Fibroblast of villous mesenchyme (primary cell): ENCODE measurements at places on chromosomes 11 and 22. TPM values are rescaled to one million over a fixed set of nuclear protein-coding genes. Genes with fewer than 3 reads are reported as not detected.

GRCh38 chr11:3133261-3134217 lies 31.6 kb downstream of the OSBPL5 start:
- DNase-seq, result no peak

DNA sequence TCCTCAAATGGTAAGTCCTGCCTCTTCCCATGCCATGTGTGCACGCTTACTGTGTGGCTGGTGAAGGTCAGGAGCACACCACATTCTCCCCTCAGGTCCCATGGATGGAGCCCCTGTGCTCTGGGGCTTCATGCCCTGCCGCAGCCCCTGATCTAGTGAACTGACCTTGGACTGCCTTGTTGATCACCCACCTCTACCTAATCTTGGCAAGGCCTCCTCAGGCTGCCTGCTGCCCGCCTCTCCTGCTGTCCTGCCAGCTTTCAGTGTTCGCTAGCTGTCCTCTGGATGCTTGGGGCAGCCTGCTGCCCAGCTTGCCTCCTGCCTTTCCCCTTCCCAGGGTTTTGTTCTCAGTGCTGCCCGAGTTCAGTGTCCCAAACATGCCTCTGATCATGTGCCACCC lies 38.1 kb downstream of the CABIN1 start:
- no peak for DNase-seq

DNA sequence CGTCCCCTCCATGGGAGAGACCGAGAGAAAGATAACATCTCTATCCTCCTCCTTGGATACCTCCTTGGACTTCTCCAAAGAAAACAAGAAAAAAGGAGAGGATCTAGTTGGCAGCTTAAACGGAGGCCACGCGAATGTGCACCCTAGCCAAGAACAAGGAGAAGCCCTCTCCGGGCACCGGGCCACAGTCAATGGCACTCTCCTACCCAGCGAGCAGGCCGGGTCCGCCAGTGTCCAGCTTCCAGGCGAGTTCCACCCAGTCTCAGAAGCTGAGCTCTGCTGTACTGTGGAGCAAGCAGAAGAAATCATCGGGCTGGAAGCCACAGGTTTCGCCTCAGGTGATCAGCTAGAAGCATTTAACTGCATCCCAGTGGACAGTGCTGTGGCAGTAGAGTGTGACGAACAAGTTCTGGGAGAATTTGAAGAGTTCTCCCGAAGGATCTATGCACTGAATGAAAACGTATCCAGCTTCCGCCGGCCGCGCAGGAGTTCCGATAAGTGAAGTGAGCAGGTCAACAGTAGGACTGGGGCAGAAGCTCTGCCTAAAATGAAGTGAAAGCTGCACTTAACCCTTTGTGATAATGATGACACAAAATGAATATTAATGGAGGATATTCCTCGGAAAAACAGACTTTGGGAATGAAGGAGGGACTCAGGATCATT lies 65.3 kb downstream of the WNT11 start:
- DNase-seq, result no peak

GRCh38 chr11:102239911-102240310 lies 77.4 kb upstream of the BIRC3 start:
- DNase-seq, result no peak

DNA sequence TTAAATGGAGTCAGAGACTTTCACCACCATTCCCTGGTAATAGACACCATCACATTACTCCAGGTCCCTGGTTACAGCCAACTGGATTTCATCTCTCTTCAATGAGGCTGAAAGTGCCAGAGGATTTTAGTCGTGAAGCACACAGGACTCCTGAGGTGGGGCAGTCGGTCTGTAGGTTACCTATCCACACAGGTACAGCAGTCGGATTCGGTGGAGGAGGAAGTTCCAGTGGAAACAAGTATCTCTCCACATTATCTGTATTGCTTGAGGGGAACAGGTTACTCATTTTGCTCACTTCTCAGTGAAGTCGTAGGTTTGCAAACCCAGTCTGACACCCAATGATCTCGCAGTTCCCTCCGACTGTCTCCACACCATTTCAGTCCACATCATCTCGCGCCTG lies 82.3 kb upstream of the TMEM45B start:
- no peak for DNase-seq

BARX2 gene
- not detected in 2 replicates for total RNA-seq

DNA sequence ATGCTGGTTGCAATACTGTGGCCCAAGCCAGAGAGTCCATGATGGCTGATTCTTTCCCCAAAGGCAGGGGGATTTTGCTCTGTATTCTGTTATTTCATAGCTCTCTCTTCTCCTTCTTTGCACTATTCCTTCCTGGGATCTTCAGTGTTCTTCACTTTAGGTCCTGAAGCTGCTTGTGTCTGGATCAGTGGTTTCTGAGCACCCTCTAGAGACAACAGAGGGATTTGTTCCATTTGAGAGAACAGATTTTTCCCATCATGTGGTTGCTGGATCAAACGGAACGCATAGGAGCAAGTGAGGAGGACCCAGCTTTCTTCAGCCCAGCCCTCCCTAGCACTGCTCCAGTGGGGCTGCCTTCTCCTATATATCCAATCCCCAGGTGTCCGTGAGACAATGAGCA lies 68.7 kb upstream of the SYN3 start:
- DNase-seq, result no peak

DNA sequence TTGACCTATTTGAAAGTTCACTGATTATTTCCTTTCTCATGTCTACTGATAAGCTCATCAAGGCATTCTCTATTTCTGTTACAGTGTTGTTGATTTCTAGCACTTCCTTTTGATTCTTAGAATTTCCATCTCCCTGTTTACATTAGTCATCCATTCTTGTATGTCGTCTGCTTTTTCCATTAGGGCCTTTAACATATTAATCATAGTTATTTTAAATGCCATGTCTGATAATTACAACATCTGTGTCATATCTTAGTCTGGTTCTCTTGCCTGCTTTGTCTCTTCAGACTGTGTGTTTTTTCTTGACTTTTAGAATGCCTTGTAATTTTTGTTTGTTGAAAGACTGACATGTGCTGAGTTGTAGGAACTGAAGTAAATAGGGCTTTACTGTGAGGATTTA lies 602.1 kb downstream of the SOX6 start:
- DNase-seq, result peak; percentile 29

NRXN2 gene
- 2.6 and 5.2 TPM in 2 replicates for total RNA-seq

ELMOD1 gene
- total RNA-seq, result 0.43 and 0.64 TPM in 2 replicates
